ENCODE measurements at places on chromosomes 3 and 15.

DNA sequence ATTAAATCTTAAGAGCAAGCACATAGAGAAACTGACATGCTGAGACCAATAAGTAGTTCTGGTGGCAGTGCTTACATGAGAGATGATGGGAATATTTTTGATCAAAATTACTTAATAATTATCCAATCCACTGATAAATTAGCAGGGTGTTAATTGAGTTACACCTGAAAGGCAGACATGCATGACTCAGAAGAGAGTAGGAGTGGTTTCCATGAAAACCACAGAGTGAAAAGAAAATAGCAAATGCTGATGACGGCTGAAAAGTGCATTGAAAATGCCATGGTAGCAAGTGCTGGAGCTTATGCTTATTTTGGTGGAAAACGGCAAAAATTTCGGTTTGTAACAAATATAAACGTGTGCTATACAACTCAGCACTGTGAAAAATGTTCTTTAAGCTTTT is 267.8 kb upstream of the LRRN1 start:
- no peak for DNase-seq

GRCh38 chr3:52891615-52892081 is 5.7 kb downstream of the STIMATE start:
- peak; percentile 73 for DNase-seq

- DNase-seq = no peak
Measured at GRCh38 chr3:146544929-146545528, 622 bp upstream of the PLSCR1 start.

GRCh38 chr3:49553324-49553691 is 969 bp upstream of the BSN start:
- peak; percentile 28 for DNase-seq

- DNase-seq = no peak
Measured at GRCh38 chr3:128382221-128382807, 84.4 kb downstream of the DNAJB8 start.

DNA sequence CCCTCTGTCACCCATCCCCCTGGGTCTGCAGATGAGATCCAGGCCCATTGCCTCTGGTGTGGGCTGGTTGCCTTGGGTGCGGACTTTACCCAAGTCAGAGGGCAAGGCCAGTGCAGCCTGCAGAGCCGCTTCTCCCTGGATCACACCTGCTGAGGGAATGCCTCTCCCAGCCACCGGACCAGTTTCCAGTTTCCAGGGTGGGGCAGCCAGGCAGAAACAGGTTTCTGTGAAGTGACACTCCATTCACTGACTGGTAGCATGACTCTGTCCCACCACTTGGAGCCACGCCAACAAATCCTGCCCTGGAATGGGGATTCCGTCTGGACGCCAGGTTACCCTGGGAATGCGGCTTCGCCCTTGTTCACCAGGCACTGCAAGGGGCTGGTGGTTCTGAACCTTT is 30.0 kb downstream of the PAQR5 start:
- no peak for DNase-seq

DNA sequence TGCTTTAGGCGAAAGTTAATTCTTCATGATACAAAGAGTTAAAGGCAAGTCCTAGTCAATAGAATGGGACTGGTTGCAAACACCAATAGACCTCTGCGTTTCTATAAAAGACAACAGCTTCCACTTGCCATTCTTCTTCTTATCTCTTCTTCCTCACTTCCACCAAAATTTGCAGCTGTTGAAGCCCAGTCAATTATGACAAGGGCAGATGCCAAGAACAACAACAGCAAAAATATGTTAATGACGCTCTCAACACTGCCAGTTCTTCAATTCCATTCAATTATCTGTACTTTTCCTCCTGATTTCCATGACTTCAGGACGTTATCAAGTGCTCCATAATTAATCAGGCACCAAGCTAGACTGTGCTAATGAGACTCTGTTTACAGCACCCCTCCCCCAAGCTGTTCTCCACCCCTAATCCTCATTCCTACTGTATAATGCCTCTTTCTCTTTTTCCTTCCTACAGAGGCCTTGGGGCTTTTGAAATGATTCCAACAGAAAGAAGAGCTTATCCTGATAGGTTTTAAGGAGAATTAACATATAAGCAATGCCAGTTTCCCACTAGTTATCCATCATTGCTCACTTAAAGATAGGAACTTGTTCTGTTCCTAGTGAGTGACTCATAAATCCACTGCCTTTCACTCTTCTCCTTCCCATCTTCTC is 1160.5 kb downstream of the IGSF11 start:
- no peak for DNase-seq

DNA sequence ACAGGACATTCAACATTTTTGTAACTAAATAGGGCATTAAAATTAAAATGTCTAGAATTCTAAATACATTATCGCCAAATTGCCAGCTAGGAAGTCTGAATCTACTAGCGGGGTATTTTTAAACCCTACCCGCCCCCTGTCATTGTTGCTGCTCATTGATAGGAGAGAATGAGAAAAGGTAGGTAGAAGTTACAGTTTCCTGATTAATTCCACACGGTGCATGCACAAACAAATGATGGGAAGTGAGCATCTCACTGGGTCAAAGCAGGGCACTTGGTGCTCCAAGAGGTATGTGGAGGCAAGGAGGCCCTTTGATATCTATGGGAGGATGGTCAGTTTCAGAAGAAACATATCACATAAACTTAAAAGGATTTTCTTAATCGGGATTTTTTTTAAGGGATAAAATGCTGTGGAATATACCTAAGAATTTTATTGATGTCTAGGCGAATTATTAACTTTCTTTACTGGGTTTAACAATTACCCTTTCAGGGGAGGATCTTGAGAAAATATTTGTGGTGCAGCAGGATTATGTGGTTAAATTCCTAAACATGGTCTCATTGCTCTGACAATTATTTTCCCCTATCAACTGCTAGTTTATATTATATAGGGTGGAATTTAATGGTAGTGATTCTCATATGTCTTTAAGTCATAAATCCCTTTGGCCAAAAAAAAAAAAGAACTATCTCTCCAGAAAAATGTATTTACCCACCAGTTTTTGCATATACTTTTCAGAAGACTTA is 236.0 kb upstream of the GOLGA6L4 start:
- DNase-seq = no peak

- DNase-seq = peak; percentile 53
Measured at GRCh38 chr3:112610121-112610520, 30.8 kb downstream of the CCDC80 start.

DNA sequence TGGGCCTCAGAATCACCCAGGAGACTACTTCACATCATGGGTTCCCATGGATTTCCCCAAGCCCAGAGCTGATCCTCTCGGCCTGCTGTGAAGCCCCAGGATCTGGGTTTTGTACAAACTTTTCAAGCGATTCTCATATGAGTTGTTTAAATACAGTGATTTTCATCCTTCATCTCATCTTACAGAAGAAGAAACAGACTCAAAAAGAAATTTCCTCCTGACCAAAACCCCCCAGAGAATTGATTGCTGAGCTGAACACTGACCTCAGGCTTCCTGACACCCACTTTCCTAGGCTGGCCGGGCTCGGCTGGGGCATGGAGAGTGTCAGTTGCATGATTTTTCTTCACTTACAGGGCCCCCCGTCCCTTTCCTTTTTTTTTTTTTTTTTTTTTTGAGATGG is 60.3 kb downstream of the BDH1 start:
- no peak for DNase-seq

DNA sequence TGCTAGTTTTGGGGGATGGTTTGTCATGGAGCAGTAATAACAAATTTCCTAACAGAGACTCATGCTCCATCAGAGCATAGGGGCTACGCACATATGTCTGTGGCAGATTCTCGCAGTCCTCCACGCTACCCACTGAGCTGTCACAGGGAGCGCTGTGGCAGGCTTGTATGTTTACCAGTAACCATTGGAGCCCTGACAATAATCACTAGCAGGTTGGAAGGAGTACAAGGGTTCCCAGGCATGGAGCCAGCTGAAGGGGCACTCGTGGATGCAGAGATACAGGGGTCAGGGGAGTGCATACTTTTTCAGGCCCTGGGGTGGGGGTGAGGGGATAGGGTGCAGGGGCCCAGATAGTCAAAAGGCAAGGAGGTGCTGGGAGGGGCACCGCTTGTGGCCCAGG is 7.9 kb upstream of the GP9 start:
- DNase-seq = no peak
